ENCODE measurements at places on chromosomes 2 and 18. TPM values are rescaled to one million over a fixed set of nuclear protein-coding genes. Genes with fewer than 3 reads are reported as not detected.

DNA sequence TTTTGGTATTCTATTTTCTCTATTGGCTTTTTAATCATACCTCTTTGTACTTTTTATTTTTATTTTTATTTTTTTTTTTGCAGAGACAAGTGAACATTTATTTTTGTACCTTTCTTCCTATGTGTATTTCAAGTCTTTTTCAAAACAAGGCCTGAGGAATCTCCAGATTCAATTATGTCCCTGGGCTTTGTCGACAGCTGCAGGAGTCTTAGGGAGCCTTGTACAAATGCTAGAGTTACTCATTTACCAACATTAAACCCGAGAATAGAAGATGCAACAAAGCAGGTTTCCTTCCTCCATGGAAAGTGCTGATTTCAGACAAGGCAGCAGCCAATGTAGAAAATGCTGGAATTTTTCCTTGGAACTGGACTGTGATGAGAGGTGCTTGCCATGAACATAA is 242.8 kb downstream of the TNS1 start:
- no peak overlapping the region for H3K27ac ChIP-seq
- no peaks in the 10 kb centered on the region for H3K36me3 ChIP-seq
- DNase-seq, result no peak
- H3K27me3 ChIP-seq, result no peaks in the 10 kb centered on the region
- H3K4me1 ChIP-seq, result no peaks in the 10 kb centered on the region
- H3K4me3 ChIP-seq, result no peak overlapping the region

DNA sequence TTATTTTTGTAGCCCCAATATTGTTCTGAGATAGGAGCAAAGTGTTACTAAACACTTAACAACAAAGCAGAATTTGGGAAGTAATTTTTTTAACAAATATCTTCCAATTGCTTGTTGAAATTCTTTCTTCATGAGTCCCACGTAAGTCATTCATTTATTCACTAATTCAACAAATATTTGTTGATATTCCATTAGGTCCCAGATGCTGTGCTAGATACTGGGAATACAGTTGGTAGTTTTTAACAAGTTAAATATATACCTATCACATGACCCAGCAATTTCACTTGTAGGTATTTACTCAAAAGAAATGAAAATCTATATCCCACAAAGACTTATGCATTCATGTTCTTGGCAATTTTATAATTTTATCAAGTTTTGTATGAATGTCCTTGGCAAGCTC is 7.0 kb upstream of the BBS5 start:
- no peak for DNase-seq
- no peaks in the 10 kb centered on the region for H3K36me3 ChIP-seq
- no peak overlapping the region for H3K4me3 ChIP-seq
- H3K27me3 ChIP-seq, result no peaks in the 10 kb centered on the region
- H3K4me1 ChIP-seq, result no peaks in the 10 kb centered on the region
- no peak overlapping the region for H3K27ac ChIP-seq

DNA sequence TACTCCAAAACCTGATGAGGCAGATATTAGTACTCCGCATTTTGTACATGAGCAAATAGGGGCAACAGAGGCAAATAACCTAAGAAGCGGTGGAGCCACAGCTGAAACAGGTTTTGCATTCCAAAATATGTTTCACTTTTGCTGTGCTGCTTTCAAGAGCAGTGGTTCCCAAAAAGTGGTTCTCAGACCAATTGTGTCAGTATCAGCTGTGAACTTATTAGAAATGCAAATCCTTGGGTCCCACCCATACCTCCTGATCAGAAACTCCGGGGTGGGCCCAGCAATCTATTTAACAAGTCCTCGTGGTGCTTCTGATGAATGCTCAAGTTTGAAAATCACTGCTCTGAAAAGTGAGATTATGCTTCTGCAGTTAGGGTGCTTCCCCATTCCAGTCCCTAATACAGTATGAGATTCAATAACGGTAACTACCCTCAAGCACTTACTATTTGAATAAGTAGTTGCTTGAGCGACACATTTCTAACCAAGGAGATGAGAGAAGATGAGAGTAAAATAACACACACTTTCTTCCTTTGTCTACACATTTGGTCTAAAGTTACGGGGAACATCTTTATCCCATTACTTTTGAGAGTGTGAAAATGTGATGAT is 17.8 kb upstream of the TCF4 start:
- no peaks in the 10 kb centered on the region for H3K4me1 ChIP-seq
- no peaks in the 10 kb centered on the region for H3K36me3 ChIP-seq
- H3K27ac ChIP-seq, result no peak overlapping the region
- no peak for DNase-seq
- no peak overlapping the region for H3K4me3 ChIP-seq

- no peaks in the 10 kb centered on the region for H3K36me3 ChIP-seq
- no peak overlapping the region for H3K4me3 ChIP-seq
- no peaks in the 10 kb centered on the region for H3K27me3 ChIP-seq
- DNase-seq, result no peak
- no peaks in the 10 kb centered on the region for H3K4me1 ChIP-seq
Observed at GRCh38 chr2:97267411-97268074, 154.6 kb downstream of the ANKRD36 start.

DNA sequence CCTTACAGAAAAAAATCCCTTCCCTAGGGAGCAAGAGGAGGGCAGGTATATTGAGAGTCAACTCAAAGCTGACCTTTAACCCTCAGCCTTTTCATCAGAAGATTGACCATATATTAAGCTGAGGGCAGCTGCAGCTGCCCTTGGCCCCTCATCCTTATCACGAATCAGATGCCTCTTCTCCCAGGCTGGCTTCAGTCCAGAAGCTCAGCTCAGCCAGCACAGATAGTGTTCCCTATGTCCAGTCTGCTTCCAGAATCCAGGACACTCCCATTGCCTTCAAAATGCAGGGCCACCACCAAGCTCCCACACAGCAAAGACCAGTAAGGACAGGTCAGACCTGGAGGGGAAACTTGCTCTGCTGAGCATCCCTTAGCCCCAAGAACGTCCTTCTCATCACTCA is 146.1 kb downstream of the BCL11A start:
- DNase-seq, result no peak
- no peak overlapping the region for H3K4me3 ChIP-seq
- H3K27me3 ChIP-seq, result no peaks in the 10 kb centered on the region
- H3K36me3 ChIP-seq, result no peaks in the 10 kb centered on the region

DNA sequence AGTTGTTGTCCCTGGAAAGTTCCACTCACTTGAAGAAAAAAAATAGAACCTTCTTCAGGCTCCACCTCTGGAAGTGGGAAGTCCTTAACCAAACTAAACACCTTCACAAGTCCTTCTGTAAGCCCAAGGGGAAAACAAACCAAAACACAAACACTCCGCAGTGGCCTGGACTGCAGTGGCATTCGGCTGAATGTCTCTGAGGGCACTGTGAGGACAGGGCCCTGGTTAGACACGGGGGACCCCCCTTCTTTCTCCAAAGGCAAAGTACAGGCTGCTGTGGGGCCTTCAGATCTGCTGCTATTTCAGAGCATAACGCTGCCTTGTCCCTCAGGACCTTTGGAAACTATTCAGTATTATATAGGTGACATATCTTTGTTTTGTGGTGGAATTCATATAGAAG is 28.1 kb downstream of the FOSL2 start:
- DNase-seq, result no peak
- no peaks in the 10 kb centered on the region for H3K4me1 ChIP-seq
- no peaks in the 10 kb centered on the region for H3K36me3 ChIP-seq
- no peak overlapping the region for H3K4me3 ChIP-seq
- no peaks in the 10 kb centered on the region for H3K27me3 ChIP-seq
- H3K27ac ChIP-seq, result no peak overlapping the region

DNA sequence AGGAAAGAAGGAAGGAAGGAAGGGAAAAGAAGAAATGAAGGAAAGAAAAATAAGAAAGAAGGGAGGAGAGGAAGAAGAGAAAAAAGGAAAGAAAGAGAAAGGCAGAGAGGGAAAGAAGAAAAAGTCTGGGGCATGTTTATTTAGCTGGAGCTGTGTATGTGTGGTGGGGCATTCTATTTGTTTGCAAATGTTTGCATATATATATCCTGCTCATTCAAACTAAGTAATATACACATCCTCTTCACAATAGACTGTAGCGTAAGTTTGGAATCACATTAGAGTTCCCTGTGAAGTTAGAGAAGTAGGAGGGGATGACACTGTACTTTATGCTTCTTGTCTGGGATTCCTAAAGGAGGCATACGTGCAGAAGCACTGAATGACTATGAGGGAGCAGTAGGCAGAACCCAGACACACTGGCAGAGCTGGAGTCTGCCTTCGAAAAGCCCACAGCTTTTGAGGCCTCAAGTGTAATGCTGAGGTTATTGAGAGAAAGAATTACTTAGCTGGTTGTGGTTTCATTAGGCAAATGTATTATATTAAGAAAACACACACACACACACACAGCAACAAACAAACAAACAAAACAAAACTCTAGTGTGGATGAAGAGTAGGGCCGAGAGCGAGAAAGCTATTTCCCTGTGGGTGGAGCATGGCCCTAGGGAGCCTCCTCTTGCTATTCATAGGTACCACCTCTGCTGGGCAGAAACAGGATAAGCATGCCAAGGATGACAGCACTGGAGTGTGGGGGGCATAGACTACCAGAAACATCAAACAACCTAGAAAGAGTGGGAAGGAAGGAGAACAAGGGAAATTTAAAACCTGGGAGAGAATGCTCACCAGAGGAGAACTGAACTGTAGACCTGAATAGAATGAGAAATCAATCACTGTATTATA is 905.1 kb upstream of the NXPH2 start:
- H3K27me3 ChIP-seq, result no peaks in the 10 kb centered on the region
- H3K4me1 ChIP-seq, result peaks cover 9% of the 10 kb centered on the region
- no peak overlapping the region for H3K27ac ChIP-seq
- DNase-seq, result no peak
- no peak overlapping the region for H3K4me3 ChIP-seq

GRCh38 chr18:79962835-79963657 is 1.4 kb upstream of the HSBP1L1 start:
- no peak for DNase-seq
- H3K4me1 ChIP-seq, result peaks cover 25% of the 10 kb centered on the region
- H3K36me3 ChIP-seq, result no peaks in the 10 kb centered on the region
- H3K27ac ChIP-seq, result no peak overlapping the region
- H3K27me3 ChIP-seq, result peaks cover 3% of the 10 kb centered on the region
- H3K4me3 ChIP-seq, result no peak overlapping the region

DNA sequence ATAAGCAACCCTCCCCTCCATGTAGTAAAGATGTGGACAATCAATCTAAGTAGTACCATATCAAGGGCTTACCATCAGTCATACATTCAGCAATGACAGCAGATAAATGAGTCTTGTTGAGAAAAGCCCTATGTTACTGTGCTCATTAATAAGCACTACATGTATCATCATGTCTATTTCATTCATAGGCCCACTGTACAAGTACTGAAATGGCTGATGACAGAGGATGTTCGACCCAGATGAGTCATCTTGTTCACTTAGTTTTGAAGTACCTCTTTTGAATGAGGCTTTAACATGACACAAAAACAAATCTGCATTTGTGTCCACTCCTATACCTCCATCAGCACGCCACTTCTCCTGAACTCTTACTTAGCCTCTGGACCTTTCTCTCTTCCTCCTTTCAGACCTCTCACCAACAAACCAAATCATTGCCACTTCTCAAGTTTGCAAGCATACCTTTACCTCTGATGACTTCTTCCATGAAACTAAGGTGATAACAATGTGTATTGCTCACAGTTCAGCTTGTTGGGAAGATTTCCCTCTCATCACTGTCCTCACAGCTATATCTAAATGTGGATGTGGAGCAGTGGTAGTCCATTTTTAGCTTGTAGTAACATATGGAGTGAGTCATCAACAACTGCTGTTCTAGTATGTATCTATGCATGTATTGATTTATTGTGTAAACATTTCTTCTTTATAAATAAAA is 921.0 kb upstream of the SLC39A10 start:
- H3K36me3 ChIP-seq, result no peaks in the 10 kb centered on the region
- H3K27ac ChIP-seq, result no peak overlapping the region
- no peaks in the 10 kb centered on the region for H3K27me3 ChIP-seq
- no peak for DNase-seq

GRCh38 chr2:65499216-65499615 is 66.8 kb upstream of the SPRED2 start:
- H3K27ac ChIP-seq, result no peak overlapping the region
- H3K4me3 ChIP-seq, result no peak overlapping the region
- DNase-seq, result no peak

DNA sequence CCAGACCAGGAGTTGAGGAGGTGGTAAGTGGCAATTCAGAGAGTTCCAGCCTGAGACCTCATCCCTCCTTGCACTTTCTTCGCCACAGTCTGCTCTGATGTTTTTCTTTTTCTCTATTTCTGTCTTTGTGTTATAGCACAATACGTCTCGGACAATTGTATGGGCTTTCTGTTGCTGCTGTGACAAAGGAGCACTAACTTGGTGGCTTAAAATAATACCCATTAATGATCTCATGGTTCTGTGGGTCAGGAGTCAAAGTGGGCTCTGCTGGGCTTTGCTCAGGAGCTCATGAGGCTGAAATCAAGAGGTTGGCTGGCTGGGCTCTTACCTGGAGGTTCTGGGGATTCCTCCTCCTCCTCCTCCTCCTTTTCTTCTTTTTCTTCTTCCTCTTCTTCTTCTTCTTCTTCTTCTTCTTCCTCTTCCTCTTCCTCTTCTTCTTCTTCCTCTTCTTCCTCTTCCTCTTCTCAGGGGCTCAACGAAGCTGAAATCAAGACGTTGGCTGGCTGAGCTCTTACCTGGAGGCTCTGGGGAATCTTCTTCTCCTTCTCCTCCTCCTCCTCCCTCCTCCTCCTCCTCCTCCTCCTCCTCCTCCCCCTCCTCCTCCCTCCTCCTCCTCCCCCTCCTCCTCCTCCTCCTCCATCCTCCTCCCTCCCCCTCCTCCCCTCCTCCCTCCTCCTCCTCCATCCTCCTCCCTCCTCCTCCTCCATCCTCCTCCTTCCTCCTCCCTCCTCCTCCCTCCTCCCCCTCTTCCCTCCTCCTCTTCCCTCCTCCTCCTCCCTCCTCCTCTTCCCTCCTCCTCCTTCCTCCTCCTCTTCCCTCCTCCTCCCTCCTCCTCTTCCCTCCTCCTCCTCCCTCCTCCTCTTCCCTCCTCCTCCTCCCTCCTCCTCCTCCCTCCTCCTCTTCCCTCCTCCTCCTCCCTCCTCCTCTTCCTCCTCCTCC is 104.0 kb downstream of the GATA6 start:
- no peaks in the 10 kb centered on the region for H3K36me3 ChIP-seq
- H3K27ac ChIP-seq, result no peak overlapping the region
- no peak for DNase-seq

- no peak for DNase-seq
- H3K27me3 ChIP-seq, result no peaks in the 10 kb centered on the region
- no peak overlapping the region for H3K4me3 ChIP-seq
Observed at GRCh38 chr2:151486053-151486452, 76.4 kb downstream of the RIF1 start.

- H3K36me3 ChIP-seq, result no peaks in the 10 kb centered on the region
- no peaks in the 10 kb centered on the region for H3K27me3 ChIP-seq
- no peak for DNase-seq
- H3K4me1 ChIP-seq, result peaks cover 7% of the 10 kb centered on the region
- no peak overlapping the region for H3K4me3 ChIP-seq
Observed at GRCh38 chr2:1771626-1772280, 27.4 kb upstream of the PXDN start.

The HOXD9 gene
- total RNA-seq, result not detected

The MGAT4A gene
- 7.7 TPM for total RNA-seq

The UGT1A9 gene
- total RNA-seq, result not detected

All from H1 (cell line).